Iris pigment epithelial cell (primary cell): ENCODE measurements at places on chromosomes 7 and 10.

- peak; percentile 58 for DNase-seq
These were observed 31.6 kb downstream of the WBP1L start for GRCh38 chr10:102775201-102775934.

DNA sequence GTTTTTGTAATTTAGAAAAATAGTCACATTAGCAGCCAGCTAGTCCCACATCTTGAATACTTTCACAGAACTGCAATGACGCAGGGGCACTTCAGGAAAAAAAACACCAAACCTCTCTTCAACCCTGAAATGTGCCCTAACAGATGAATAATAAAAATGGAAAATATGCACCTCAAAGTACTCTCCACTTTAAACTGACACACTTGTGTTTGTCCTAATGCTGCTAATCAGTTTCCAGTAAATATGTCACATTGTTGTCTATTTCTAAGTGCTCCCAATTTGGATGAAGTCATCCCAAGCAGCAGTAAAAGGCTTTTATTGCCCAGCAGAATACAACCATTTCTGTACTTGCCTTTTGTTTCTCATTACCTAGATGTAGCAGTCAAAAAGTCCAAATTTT is 86.7 kb downstream of the PARD3 start:
- no peak for DNase-seq

DNA sequence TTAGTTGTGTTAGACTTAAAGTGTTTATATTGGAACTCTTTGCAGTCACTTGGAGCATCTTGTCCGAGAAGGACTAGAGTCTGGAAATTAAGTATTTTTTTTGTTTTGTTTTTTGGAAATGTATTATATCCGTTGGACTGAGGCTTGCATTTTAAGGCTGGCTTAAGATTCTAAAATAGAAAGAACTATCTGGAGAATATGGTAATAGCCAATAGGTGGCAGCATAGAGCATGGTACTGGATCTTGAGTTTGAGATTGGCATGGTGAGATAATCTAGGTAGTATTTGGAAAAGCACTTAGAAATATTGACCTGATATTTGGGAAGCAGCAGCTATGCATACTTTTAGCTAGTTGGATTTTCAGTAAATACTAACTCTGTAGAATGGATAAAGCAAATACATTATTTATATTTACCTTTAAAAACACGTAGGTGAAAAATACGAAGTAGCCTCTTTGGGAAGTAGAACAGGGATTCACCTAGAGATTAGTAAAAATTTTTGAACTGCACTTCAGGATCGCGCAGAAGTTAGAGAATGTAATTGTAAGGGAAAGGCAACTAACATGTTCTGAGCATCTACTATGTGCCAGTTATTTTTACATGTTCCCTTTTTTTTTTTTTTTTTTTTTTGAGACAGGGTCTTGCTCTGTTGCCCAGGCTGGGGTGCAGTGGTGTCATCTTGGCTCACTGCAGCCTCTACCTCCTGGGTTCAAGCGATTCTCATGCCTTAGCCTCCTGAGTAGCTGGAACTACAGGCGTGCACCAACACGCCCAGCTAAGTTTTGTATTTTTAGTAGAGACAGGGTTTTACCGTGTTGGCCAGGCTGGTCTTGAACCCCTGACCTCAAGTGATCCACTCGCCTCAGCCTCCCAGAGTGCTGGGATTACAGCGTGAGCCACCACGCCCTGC is 78.6 kb downstream of the LCOR start:
- peak; percentile 44 for DNase-seq

DNA sequence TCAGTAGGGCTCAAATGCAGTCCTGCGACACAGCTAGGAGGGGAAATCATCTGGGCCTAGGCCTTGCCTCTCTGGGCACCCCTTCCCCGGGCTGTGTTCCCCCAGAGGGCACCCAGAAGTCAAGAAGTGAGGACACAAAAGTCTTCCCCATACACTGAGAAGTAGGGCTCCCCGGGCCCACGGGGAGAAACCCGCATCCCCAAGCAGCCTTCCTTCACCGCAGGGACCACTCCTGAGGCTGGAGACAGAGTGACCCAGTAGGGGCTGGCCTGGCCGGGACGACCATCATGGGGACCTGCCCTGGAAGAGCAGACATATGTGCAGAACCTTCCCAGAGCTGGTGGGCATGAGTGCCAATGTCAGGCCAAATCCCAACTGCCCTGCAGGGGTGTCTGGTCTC is 163.5 kb downstream of the GFRA1 start:
- no peak for DNase-seq

DNA sequence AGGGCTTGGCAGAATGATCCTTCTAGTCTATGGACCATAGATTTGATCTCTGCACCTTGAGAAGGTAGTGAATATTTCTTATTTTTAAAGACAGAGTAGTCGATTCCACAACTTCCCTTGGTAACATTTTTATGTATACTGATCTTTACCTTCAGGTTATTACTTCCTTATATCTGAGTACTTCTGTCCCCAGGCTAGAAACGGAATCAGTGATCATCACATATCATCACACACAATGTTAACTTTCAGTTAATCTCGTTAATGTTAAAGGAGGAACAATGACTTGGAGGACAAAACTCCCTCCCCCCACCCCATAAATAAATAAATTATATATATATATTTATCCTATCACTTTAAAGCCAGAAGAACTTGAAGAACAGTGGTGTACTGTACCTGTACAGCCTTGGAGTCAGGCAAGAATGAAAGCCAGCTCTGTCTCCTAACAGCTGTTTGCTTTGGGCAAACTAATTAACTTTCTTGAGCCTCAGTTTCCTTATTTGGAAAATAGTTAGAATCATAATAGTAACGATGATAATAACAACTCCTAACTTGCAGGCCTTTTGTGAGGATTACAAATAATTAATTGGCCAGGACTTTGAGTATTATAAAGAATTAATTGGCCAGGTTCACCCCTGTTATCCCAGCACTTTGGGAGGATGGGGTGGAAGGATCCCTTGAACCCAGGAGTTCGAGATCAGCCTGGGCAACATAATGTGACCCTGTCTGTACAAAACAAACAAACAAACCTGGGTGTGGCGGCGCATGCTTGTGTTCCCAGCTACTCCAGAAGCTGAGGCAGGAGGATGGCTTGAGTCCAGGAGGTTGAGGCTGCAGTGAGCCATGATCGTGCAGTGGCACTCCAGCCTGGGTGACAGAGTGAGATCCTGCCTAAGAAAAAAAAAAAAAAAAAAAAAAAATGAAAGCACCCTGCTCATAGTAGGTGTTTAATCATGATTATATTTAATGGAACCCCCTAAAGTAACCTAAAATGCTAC is 63.5 kb downstream of the SAMD9 start:
- DNase-seq = no peak

GRCh38 chr7:116325517-116325916 is 115.2 kb downstream of the TES start:
- peak; percentile 54 for DNase-seq

DNA sequence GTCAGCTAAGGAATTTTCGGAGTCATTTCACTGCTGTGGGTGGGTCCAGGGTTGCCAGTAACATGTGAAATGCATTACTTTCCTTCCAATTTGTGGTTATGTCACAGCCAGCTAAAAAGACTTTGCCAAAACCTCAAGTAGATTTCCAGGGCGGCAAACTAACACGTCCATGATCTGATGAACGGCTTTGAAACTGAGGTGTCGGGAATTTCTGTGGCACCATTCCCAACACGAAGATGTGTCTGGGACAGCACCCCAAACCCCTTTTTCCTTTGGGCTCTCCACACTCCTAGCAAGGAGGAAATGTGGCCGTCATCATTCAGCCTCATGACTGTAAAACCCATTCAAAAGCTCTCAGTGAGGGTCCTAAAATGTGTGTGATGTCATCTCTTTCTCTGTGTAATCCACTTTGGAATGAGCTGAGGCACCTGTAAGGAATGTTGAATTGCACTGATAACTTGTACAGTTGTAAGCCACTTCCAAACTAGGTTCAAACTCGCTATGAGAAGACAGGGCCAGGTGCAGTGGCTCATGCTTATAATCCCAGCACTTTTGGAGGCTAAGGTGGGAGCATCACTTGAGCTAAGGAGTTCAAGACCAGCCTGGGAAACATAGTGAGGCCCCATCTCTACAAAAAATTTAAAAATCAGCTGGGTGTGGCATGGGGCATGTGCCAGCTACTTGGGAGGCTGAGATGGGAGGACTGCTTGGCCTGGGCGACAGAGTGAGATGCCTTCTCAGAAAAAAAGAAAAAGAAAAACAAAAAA is 146.1 kb upstream of the FRMD4A start:
- peak; percentile 39 for DNase-seq

GRCh38 chr10:27944005-27944404 is 54.9 kb downstream of the ODAD2 start:
- no peak for DNase-seq

GRCh38 chr7:106405697-106406141 is 120.9 kb upstream of the NAMPT start:
- no peak for DNase-seq

GRCh38 chr10:58086144-58086762 is 181.4 kb downstream of the IPMK start:
- no peak for DNase-seq

GRCh38 chr10:75127471-75127870 is 16.0 kb downstream of the SAMD8 start:
- peak; percentile 74 for DNase-seq

- DNase-seq = no peak
These were observed 3.8 kb upstream of the SKIDA1 start for GRCh38 chr10:21529032-21529910.

GRCh38 chr7:17094963-17095574 is 203.4 kb upstream of the AHR start:
- no peak for DNase-seq

- DNase-seq = no peak
These were observed 826 bp downstream of the PODXL start for GRCh38 chr7:131555552-131556052.

DNA sequence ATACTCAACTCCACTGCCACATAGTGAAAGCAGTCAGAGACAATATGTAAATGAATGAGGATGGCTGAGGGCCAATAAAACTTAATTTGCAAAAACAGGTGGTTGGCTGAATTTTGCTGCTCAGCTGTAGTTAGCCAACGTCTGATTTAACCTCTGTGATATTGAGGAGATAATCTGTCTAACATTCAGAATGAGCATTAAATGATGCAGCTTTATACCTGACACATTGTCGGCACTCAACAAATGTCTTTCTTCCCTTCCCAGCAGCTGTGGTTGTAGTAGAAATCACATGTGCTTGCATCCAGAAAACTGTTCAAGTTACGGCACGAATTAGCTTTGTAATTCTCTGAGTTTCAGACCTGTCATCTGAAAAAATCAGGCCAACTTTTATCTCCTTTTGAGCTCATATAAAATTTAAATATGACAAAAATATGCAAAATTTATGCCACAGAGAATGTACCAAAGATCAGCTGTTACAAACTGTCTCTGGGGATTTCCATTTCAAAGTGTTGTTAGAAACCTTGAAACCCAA is 1239.7 kb downstream of the GATA3 start:
- no peak for DNase-seq

GRCh38 chr10:56823849-56824248 is 462.8 kb upstream of the ZWINT start:
- no peak for DNase-seq

DNA sequence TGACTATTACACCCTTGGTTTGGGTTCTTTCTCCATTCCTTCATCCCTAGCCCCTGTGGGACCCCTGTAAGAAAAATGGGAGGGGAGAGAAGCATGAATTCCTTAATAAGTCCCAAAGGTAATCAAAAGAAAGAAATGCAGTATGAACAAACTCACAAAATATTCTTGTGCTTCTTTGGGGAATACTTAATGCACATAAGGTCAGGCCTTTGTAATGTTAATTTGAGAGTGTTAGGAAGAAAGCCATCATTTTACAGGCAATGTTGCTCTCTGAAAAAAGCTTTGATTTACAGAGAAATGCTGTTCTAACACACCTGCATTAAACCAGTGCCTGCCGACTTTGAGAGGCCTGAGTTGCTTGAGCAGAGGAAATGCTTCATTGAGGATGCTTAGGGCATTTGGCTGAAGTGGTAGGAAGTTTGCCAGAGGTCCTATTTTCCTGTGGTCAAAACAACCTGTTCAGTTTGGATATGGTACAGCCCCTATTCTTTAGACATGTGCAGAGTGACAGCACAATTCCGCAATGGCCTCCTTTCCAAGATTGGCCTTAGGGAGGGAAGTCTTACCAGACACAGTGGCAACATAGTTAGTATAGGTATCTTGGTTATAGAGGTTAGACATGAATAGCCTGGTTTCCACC is 643.4 kb downstream of the AUTS2 start:
- DNase-seq = no peak

GRCh38 chr10:82683945-82684344 is 809.0 kb downstream of the NRG3 start:
- DNase-seq = no peak

GRCh38 chr10:88106366-88106765 is 242.9 kb downstream of the PTEN start:
- no peak for DNase-seq

DNA sequence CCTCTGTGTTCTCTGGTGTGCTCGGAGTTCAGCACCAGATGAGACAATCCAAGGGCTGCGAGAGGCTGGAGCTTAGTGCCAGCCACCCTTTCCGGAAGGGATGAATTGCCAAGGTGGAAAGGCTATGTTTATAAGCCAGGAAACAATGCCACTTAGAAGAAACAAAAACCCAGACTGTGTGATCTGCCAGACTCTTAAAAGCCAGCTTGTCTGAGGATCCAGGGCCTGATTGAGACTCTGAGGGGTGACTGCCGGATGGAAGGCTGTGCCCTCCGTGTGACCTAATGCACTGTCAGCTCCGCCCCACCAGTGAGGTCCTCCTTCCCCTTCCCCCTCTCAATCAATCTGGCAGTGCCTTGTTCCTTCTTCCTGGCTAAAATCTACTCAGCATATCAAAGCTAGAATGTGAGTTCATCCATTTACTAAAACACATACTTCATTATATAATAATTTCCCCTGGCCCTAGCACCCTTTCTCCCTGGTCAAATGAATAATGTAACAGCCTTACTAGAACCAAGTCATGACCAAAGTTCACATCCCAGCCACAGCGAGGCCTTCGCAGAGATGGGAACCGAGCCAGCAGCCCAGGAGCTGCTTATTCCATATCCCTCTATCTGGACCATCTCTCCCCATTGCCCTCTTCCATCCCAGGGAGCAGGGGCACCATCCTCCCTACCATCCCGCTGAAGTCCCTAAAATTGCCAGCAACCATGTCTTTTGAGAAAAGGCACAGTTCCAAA is 25.5 kb downstream of the FAM107B start:
- no peak for DNase-seq

DNA sequence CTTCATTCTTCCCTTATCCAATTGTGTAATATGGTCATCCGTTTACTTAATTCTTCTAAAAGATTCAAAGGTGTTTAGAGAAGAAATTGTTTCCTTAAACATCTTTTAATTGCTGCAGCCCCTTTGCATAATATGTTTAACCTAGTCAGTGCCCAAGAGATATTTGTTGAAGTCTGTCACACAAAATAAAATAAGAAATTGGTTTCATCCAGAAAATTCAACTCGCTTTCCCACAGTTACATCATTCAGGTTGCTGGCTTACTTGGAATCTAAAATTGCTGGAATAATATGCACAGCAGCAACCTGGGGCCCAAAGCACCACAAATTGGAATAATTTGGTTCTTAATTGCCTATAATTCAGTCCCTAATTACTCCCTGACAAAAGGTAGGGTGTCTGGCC is 155.1 kb upstream of the ETV1 start:
- no peak for DNase-seq

GRCh38 chr7:153510674-153511073 is 541.5 kb upstream of the DPP6 start:
- DNase-seq = no peak

GRCh38 chr10:108052981-108053380 is 888.5 kb upstream of the SORCS1 start:
- no peak for DNase-seq

- peak; percentile 67 for DNase-seq
These were observed 216.3 kb downstream of the GFRA1 start for GRCh38 chr10:116056445-116057293.
